CD8-positive, alpha-beta T cell (primary cell): ENCODE measurements at places on chromosomes 1 and 21.
A peak's percentile ranks its signal among the peaks of the same experiment; 100 is the strongest.

DNA sequence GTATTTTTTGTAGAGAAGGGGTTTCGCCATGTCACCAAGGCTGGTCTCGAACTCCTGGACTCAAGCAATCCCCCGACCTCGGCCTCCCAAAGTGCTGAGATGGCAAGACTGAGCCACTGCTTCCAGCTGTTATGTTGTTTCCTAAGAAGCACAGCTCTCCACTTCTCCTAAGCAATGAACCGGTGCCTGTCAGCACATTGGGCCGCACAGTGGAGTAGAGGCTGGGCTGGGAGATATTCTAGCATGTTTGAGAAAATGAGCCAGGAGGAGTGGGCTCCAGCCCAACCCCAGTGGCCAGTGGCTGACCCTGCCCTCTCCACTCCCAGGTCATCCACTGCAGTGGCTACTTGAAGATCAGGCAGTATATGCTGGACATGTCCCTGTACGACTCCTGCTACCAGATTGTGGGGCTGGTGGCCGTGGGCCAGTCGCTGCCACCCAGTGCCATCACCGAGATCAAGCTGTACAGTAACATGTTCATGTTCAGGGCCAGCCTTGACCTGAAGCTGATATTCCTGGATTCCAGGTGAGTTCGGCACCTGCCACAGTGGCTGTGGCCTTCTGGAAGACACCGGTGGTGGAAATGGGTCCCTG is 27.0 kb downstream of the SIM2 start:
- DNase-seq: no peak

DNA sequence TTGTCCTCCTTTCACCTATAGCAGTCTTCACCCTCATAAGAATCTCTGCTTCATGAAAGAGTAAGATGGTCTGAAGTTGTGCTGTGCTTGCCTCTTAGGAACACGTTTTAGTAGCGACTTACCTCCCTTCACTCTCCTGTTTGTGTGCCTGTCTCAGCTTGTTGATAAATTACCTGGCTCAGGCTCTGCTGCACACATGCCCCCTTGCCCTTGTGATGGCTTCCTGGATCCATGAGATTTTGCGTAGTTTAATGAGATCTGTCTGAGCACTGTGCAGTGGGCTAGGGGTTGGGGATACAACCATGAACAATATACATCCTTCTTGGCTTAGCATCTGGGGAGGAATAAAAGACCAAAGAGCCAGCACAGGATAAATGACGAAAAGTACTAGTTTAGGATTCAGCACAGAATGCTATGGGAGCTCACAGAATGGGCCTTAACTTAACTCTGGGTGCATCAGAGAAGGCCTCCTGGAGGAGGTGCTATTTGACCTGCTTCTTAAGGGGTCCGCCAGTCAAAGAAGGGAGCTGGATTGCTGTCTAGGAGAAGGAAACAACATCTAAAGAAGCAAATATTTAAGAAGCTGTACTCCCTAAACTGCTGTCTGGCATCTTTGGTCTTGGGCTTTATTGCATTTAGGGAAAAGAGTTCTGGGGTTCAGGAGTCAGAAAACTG is 175.7 kb upstream of the PLXNA2 start:
- no peak for DNase-seq

DNA sequence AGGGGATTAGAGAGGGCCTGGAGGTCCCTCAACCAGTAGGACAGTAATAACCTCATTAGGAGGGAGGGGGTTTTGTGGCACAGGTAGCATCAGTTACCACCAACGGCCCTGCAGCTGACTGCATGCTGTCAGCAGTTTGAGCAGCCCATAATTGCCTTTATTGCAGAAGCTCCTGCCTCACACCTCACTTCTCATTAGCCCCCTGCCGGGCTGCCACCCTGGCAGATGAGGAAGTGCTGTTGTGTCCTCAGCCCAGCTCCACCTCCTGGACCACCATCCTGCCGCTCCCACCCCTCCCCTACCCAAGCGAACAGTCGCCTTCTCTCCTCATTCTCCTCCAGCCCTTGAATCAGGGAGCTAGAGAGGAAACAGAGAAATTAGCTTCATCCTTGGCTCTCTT is 237.4 kb downstream of the LMX1A start:
- DNase-seq: no peak

GRCh38 chr1:147384804-147385203 is 142.3 kb downstream of the CHD1L start:
- no peak for DNase-seq

DNA sequence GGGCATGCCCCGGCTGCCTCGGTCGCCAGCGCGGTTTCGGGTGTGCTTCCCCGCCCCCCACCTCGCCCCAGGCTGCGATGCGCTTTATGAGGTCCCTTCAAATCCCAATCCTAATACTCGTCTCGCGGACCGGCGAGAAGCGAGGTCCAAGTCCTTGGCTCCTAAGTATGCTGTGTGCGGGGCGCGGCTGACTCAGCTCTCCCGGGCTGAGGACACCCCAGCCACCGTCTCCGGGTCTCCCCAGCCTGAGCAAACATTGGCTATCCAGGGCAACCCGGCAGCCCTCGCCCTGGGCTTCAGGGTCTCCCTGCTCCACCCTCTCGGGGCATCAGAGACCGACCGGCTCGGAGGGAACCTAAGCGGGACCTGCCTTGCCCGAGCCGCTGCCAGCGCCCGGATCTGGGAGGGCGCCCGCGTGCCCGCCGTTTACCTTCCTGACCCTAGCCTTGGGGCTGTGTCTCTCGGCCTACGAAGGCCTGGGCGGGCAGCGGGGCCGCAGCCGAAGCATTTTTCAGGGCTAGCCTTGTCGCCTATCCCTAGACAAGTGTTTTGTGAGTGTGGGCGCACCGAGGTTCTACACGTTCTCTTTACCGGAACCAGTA is 1.2 kb downstream of the ITPKB start:
- peak; percentile 24 for DNase-seq
